ENCODE measurements at places on chromosomes 2 and 18.

- DNase-seq: no peak
These were observed 105.1 kb downstream of the RDH14 start for GRCh38 chr2:18455236-18455862.

DNA sequence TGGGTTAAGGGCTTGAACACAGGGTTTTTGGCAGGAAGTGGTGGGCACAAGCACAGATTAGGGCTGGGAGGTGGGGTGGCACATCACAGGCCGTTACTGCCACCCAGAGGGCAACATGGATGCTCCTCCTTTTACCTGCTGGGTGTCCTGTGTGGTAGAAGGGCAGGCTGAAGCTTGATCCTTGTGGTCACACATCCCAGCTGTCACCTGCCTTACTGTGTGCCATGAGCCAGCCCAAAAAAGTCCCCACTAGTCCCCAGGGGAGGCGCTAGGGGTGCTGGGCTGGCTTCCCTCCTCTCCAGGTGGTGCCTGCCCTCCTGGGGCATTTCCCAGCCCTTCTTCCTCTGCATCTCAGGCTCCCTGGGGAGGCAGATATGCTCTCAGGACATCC is 50.5 kb upstream of the ALPP start:
- DNase-seq: peak; percentile 43

GRCh38 chr18:73520229-73520628 is 627.4 kb downstream of the FBXO15 start:
- DNase-seq: no peak

DNA sequence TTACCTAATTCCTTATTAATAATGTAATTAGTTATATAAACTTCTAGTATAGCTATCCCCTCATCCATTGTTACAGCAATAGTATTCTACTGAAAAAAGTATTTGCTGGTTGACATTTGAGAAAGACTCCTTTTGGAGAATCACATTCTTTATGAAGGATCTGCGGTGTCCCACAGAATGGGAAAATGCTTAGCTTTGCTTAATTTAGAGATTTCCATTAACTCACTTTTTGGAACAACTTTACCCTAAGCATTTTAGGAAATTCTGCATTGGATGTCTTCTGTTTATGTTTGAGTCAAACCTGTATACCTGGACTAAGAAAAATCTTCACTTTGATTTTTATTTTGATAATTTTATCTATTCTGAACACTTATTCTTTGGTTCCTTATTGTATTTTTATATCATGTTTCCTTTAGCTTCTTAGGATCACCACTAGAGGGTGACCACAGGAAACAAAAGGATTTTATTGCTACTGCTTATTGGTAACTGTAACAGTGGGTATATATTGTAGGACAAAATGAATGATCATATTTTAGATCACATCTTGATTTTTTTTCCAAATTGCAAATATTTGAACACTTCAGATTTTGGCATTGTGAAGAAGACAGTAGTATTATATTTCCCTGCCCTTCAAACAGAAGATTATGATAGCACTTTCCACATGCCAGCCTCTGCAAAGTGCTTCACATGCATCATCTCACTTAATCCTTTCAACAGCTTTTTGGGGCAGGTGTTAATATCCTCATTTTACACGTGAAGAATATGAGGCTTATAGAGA is 79.6 kb downstream of the MIB1 start:
- DNase-seq: peak; percentile 21

DNA sequence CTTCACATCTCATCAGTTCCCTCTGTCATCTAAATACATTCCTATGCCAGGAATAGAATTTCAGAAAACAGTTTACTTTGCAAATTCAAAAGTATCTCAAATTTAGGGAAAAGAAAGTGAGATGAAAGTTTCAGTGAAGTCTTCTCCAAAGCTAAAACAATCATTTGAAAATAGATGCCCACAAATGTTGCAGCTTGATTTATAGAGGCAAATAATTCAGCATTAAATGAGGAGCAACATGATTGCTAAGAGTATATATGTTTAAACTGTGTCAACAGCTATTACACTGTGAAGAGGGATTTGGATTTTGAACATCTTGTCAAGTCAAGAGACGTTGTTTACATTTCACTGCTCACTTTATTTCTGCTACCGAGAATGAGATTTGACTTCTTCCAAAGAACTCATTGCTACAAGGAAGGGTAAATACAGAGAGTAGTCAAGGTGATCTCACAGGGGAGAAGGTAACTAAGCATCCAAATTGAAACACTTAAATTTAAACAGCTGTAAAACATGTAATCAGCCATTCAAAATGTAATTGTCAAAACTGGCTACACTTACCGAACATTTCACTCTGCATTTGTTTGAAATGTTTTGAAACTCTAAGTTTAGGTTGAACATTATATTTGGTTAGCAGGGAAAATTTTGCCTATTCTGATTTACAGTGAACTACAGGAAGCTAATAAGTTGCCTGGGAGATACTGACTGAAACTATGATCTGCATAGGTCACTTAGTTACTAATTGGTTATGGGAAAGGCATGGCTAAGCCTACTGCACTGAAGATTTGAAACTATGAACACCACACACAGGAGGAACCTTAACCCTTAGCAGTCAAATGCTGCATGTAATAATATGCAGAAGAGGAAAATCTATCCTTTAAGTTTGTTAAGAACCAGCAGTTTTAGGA is 33.2 kb upstream of the GALNT3 start:
- DNase-seq: no peak

DNA sequence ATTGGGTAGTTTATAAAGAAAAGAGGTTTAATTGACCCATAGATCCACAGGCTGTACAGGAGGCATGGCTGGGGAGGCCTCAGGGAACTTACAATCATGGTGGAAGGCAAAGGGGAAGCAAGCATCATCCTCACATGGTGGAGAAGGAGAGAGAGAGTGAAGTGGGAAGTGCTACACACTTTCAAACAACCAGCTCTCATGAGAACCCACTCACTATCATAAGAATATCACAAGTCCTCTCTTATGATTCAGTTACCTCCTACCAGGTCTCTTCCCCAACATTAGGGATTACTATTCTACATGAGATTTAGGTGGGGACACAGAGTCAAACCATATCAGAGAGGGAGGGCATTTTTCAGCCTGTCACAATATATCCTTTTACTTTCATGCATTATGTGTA is 22.7 kb upstream of the DOCK10 start:
- no peak for DNase-seq

DNA sequence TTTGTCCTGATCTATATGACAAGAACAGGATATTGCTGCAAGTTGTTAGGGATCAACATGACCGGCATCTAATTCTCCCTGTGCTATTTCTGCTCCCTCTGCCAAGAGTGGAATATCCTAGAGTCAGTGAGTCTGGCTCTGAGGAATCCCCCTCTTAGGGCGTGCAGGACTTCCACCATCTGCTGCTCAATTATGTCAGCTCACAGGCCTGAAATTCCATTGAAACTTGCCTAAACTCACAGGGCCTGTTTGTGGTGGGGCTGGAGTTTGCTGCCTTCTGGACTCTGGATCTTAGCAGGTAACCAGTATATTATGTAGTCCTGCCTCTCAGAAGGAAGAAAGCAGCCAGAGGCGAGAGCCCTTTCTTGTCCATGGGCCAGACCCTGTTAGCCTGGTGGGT is 323.0 kb downstream of the TSN start:
- DNase-seq: peak; percentile 46

GRCh38 chr2:133077269-133077822 is 407.3 kb upstream of the LYPD1 start:
- no peak for DNase-seq

- no peak for DNase-seq
These were observed 948.0 kb upstream of the CNTNAP5 start for GRCh38 chr2:123077101-123077500.

DNA sequence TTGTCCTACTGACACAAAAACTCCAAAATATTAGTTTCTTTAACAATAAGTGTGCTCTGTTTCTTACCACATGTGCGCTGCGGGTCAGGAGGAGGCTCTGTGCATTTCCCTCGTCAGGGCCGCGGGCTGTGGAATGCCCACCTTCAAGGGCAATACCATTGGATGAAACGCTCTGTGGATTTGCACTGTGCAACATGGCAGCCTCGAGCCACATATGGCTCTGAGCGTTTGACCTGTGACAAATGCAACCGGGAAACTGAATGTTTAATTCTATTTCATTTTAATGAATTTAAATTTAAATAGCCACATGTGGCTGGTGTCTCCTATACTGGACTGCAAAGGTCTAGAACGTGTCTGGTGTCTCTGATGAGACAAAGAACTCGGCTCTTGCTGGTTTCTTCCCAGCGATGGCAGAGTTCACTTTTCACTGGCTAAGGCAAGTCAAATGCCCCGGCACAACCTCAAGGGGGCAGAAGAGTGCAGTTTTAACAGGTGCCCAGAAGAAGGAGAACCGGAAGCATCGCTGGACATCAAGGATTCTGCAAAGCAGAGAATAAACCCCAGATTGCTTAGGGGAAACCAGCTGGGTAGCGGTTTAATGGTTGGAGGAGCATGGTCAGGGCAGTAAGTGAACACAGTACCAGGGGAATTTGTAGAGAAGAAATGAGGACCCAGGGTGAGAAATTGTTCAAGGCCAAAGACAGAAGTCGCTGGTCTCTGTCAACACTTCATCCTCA is 37.0 kb upstream of the TMEM18 start:
- peak; percentile 10 for DNase-seq

DNA sequence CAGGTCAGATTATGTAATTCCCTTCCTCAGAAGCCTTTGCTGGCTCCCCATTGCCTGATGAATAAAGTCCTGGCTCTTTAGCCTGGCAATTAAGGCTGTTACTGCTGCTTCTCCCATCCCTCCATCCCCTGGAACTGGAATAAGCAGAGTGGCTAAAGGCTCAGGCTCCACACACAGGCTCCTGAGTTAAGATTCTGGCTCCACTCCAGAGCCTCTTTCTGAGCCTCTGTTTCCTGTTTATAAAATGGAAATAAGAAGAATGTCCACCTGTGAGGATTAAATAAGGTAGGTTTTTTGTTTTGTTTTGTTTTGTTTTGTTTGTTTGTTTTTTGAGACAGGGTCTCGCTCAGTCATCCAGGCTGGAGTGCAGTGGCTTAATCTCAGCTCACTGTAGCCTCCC is 50.0 kb downstream of the ZFP36L2 start:
- no peak for DNase-seq

GRCh38 chr2:240728361-240728760 is 36.7 kb downstream of the AQP12A start:
- no peak for DNase-seq

DNA sequence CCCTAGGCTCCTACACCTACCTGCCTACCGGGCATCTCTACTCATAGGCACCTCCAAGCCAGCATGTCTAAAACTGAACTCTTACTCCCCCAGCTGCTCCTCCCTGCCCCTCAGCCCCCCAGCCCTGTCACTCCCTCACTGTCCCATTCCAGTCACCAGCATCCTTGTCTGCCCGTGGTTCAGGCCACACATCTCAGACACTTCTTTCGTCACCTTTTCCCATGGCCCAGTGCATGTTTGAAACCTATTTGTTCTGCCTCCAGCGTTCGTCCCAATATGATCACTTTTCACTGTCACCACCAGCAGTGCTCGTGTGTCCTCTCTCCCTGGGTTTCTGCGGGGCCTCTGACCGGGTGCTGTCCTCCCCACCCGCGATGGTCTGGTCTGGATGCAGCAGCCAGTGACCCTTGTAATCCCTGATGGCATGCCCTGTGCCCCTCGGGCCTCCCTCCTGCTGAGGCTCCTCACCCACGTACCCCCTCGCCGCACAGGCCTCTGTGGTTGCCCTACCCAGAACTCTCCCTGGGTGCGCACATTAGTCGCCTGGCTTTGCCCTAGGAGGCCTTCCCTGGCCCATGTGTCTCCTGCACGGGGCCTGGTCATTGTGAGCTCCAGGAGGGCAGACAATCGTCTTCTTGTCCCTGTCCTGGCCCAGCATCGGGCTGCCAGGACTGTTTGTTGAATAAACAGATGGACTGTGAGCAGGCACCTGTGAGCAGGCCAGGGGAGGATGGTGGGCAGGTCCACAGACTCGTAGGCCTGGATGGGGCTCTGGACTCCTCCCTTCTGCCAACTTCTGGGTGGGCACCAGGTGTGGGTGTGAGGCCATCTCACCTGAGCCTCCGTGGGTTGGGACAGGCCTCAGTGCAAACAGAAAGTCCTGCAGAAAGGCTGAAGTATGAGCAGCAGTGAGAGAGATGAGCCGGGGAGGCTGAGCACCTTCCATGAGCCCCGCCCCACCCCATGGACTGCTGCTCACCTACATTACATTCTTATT is 15.5 kb downstream of the LDLRAD4 start:
- DNase-seq: no peak
